NCI-H460 (cell line): ENCODE measurements at places on chromosomes 6 and 20. TPM values are rescaled to one million over a fixed set of nuclear protein-coding genes. Genes with fewer than 3 reads are reported as not detected.

Gene ASIP
- total RNA-seq: not detected in 2 replicates

Gene SLC24A3
- 0.02 TPM in 1 of 2 replicates, not detected in the other for total RNA-seq

Gene LHFPL5
- not detected in 2 replicates for total RNA-seq

Gene HMGN4
- 79.8 and 84.3 TPM in 2 replicates for total RNA-seq

Gene HLA-DQA1
- not detected in 2 replicates for total RNA-seq
